ENCODE measurements at places on chromosomes 3 and 15. TPM values are rescaled to one million over a fixed set of nuclear protein-coding genes. Genes with fewer than 3 reads are reported as not detected.

- H3K36me3 ChIP-seq = no peaks in the 10 kb centered on the region
- peaks cover 24% of the 10 kb centered on the region for H3K4me1 ChIP-seq
Observed at GRCh38 chr3:111072031-111072921, 660 bp downstream of the NECTIN3 start.

DNA sequence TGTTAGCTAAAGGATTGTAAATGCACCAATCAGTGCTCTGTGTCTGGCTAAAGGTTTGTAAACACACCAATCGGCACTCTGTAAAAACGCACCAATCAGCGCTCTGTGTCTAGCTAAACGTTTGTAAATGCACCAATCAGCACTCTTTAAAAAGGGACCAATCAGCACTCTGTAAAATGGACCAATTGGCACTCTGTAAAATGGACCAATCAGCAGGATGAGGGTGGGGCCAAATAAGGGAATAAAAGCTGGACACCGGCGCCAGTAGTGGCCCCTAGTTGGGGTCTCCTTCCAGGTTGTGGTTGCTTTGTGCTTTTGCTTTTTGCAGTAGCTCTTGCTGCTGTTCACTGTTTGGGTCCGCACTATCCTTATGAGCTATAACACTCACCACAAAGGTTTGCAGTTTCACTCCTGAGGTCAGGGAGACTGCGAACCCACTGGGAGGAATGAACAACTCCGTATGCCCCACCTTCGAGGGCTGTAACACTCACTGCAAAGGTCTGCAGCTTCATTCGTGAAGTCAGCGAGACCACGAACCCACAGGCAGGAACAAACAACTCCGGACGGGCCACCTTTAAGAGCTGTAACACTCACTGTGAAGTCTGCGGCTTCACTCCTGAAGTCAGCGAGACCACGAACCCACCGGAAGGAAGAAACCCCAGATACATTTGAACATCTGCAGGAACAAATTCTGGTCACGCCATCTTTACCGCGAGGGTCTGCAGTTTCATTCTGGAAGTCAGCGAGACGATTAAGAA, 1.1 kb upstream of the SUCLG2 start:
- peak overlapping the region; percentile 87 for H3K27ac ChIP-seq
- H3K36me3 ChIP-seq = peaks cover 13% of the 10 kb centered on the region
- DNase-seq = peak; percentile 75

- H3K4me3 ChIP-seq = no peak overlapping the region
- no peak for DNase-seq
- no peaks in the 10 kb centered on the region for H3K36me3 ChIP-seq
- no peak overlapping the region for H3K27ac ChIP-seq
Observed at GRCh38 chr3:119184796-119185570, 11.6 kb downstream of the UPK1B start.

- no peak overlapping the region for H3K4me3 ChIP-seq
- H3K4me1 ChIP-seq = peaks cover 59% of the 10 kb centered on the region
- no peaks in the 10 kb centered on the region for H3K27me3 ChIP-seq
- no peak overlapping the region for H3K27ac ChIP-seq
- H3K36me3 ChIP-seq = peaks cover 4% of the 10 kb centered on the region
Observed at GRCh38 chr15:94237903-94238302, 6.5 kb downstream of the MCTP2 start.

DNA sequence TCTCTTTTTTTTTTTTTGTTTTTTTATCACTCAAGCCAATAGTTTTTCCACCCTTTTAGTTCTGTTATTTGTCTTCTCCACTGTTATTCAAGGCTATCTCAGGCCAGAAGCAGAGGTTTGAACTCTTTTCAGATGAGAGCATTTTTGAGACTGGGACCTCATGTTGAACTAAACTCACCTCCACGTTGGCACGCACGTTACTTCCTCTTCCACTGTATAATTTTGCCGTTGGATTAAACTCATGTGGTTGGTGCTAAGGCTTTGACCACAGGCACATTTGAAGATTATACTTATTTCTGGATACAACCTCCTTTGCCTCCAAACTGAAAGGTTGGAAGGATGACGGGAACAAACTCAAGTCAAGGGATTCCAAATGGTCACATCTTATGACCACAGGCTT, 501.3 kb upstream of the TPRG1 start:
- peaks cover 1% of the 10 kb centered on the region for H3K36me3 ChIP-seq
- H3K27ac ChIP-seq = no peak overlapping the region
- no peak for DNase-seq
- no peak overlapping the region for H3K4me3 ChIP-seq

GRCh38 chr3:79253704-79254103, 514.1 kb downstream of the ROBO1 start:
- H3K27ac ChIP-seq = no peak overlapping the region
- DNase-seq = no peak
- no peaks in the 10 kb centered on the region for H3K27me3 ChIP-seq
- no peaks in the 10 kb centered on the region for H3K36me3 ChIP-seq
- H3K4me3 ChIP-seq = no peak overlapping the region
- H3K4me1 ChIP-seq = no peaks in the 10 kb centered on the region

DNA sequence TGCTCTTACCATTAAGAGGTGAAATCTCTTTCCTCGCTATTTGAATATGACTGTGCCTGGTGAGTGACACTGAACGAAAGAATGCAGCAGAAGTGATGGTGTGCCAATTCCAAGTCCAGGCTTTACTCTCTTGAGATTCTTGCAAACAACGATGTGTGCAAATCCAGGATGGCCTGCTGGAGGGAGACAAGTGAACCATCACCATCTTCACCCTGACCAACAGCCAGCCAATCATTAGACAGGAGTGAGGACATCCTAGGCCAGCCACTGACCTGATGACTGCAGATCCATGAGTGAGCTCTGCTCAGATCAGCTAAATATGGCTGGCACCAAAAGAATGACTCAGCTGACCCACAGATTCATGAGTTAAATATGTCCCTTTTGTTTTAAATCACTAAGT, 878.0 kb downstream of the PDCD6IP start:
- no peak for DNase-seq
- H3K27me3 ChIP-seq = no peaks in the 10 kb centered on the region
- no peak overlapping the region for H3K27ac ChIP-seq
- H3K4me1 ChIP-seq = no peaks in the 10 kb centered on the region
- H3K4me3 ChIP-seq = no peak overlapping the region

- DNase-seq = peak; percentile 90
- no peak overlapping the region for H3K27ac ChIP-seq
- H3K4me3 ChIP-seq = no peak overlapping the region
- no peaks in the 10 kb centered on the region for H3K27me3 ChIP-seq
- H3K36me3 ChIP-seq = peaks cover 2% of the 10 kb centered on the region
- no peaks in the 10 kb centered on the region for H3K4me1 ChIP-seq
Observed at GRCh38 chr15:40421246-40422157, 15.9 kb downstream of the IVD start.

DNA sequence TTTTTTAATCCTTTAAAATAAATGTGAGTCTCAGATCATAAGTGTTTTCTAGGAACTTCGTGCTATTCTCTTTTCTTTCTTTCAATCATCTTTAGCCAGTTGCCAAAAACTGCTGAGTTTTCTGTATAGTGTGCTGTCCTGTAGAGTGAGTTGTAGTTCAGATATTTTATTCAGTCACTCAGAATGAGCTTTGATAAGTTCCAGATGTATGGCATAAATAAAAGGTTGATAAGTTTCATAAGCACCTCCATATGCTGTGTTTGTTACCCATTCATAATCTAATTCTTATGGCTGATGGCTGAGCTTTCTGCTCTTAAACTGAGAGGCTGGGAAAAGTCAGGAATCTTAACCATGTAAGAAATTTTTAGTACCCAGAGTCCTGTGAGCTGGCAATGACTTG, 59.3 kb upstream of the COL6A6 start:
- no peak overlapping the region for H3K4me3 ChIP-seq
- H3K36me3 ChIP-seq = no peaks in the 10 kb centered on the region
- H3K27ac ChIP-seq = no peak overlapping the region
- peaks cover 7% of the 10 kb centered on the region for H3K27me3 ChIP-seq
- no peak for DNase-seq

Gene PARL
- total RNA-seq = 92.0 TPM

DNA sequence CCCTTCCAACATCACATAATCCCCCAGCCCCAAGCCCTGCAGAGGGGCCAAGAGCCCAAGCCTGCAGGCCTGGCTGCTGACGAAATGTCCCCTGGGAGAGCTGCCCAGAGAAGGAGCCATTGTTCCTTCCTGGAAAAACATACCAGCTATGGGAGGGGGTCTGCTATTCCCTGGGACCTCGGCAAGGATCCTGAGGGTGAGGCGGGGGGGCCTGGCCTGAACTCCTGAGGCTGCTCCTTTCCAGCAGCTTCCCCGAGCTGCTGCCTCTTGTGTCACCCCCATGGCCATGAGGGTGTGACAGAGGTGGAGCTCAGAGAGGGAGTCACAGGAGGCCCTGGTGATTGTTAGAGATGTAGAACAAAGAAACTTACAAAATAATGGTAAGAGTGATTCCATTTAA, 12.9 kb downstream of the LOXL1 start:
- no peak overlapping the region for H3K4me3 ChIP-seq
- DNase-seq = no peak
- H3K4me1 ChIP-seq = peaks cover 11% of the 10 kb centered on the region

- H3K4me1 ChIP-seq = peaks cover 34% of the 10 kb centered on the region
- H3K27me3 ChIP-seq = no peaks in the 10 kb centered on the region
- DNase-seq = no peak
- peak overlapping the region; percentile 13 for H3K4me3 ChIP-seq
- H3K36me3 ChIP-seq = peaks cover 26% of the 10 kb centered on the region
- peak overlapping the region; percentile 89 for H3K27ac ChIP-seq
Observed at GRCh38 chr3:4776399-4776979, 202.7 kb upstream of the BHLHE40 start.
